ENCODE measurements at places on chromosomes 7 and 10.

- no peak for DNase-seq
Measured at GRCh38 chr7:134854816-134855215, 75.4 kb downstream of the CALD1 start.

GRCh38 chr10:7233259-7233991 is 177.4 kb downstream of the SFMBT2 start:
- DNase-seq = no peak

DNA sequence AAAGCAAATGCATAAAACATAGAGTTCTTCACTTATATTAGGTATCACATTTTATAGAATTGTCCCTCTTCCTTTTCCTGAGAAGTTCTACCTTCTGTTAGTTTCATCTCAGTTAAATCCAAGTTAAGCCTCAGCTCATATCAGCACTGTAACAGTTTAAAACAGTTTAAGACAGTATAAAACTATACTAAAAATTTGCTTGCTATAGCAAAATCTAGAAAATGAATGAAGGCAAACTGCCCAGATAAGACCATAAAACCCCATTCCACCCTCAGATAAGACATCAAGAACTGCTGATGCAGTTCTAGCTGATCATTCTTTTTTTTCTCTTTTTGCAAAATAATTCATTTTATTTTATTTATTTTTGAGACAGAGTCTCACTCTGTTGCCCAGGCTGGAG is 177.2 kb downstream of the RNF133 start:
- DNase-seq = no peak

DNA sequence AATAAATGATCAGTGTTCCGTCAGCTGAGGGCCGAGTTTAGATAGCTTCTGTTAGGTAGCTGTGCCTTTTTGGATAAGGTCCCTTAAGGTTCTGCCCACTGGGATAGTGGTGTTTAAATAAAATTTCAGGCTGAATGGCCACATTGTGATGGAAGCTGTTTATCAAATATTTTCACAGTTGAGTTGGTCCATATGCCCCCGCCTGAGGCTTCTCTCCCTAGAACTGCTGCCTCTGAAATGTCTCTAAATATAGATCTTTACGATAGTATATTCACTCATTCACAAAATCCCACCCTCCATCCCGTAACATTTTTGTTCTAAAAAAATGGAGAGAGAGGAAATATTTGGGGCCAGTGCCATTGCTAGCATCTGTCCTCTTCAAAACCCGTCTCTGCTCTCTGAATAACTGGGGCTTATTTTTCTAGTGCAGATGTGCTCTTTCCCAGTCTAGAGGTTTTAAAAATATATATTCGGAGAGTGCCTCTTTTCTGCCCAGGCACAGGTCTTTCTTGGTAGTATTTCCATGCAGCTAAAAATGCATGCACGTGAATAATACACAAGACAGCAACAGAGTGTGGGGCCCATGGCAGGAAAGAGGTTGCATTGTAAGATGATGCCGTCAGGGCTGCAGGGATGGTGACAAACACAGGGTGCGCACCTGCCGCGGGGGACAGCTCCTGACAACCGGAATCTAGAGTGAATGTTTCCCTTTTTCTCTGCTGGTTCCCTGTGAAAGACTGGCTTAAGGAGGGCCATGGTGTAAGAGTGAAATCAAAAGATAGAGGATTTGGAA is 105.4 kb upstream of the BTBD16 start:
- DNase-seq = no peak

DNA sequence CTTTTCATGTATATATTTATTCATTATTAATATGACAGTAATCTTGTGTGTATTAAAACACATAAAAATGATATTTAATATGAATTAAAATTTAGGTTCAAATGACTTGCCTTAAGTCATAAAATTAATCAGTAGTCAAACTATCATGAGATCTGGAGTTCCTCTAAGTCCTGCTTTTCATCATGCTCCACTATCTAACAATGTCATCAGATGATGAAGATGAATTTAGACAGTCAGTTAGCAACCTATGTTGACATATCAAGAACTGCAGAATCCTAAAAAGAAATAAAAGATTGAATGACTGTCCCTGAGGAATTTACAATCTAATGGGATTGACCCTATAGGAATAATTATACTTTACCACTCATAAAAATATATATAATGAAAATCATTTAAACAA is 7.1 kb downstream of the CABCOCO1 start:
- no peak for DNase-seq

GRCh38 chr7:148155000-148155399 is 435.6 kb upstream of the C7orf33 start:
- no peak for DNase-seq

- DNase-seq = no peak
Measured at GRCh38 chr10:110502851-110503301, 5.2 kb downstream of the DUSP5 start.

DNA sequence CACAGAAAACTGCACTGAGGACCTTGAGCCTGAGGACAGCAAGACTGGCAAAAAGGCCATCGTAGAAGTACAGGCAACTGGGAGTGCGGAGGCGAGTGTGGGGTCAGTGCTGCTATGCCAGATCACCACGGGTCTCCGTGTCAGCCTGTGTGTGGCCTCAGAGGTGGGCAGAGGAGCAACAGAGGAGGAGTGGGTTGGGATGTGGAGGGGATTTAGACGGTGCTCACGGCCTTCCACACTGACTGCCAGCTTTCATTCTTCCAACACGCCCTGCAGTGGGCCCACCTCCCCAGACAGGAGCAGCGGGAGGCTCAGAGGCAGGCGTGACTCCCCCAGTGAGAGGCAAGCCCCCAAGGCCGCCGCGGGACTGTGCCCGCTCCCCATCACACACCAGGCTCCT is 17.0 kb upstream of the ZMIZ1 start:
- DNase-seq = no peak

- DNase-seq = no peak
Measured at GRCh38 chr10:63410633-63411032, 55.1 kb downstream of the JMJD1C start.

DNA sequence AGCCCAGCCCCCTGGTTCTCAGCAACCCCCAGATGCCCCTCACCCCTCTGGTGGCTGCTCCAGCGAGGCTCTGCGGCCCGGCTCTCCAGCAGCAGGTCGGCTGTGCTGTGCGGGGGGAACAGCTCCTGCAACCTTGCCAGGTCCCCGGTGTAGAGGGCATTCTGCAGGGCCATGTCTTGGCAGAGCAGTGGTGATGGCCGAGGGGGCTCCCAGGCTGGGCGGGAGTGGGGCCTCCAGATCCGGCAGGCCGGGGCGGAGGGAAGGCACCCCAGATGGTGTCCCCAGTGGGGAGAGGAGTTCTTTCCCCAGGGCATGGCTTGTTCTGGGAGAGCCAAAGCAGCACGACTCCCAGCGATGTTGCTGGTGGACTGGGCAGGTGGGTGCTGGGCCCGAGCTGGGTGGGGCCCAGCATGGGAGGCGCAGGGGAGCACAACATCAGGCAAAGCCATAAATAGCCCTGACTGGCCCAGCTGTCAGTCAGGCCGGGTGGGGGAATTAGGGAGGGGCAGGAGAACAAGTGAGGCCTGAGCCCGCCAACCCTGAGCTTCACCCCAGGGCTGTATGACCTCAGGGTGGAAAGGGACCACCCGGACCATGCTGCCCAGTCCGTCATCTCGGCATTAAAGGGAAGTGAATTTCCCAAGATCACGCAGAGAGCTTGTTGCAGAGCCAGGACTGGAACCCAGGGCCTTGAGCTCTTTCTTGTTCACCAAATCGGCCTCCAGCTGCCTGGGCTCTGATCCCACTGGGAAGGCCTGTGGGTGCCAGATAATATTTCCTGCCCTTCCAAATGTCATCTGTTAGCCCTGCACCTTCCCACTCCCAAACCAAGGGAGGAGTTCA is 580 bp upstream of the ASB10 start:
- no peak for DNase-seq

- DNase-seq = no peak
Measured at GRCh38 chr10:27884185-27884641, 114.7 kb downstream of the ODAD2 start.

GRCh38 chr7:51186531-51186930 is 130.1 kb downstream of the COBL start:
- DNase-seq = no peak

- no peak for DNase-seq
Measured at GRCh38 chr10:97234400-97234799, 48.6 kb upstream of the SLIT1 start.

GRCh38 chr10:118968482-118968881 is 61.0 kb upstream of the NANOS1 start:
- DNase-seq = no peak

GRCh38 chr7:16046041-16046440 is 359.6 kb upstream of the MEOX2 start:
- no peak for DNase-seq

GRCh38 chr7:8382004-8382730 is 51.2 kb upstream of the NXPH1 start:
- DNase-seq = no peak

DNA sequence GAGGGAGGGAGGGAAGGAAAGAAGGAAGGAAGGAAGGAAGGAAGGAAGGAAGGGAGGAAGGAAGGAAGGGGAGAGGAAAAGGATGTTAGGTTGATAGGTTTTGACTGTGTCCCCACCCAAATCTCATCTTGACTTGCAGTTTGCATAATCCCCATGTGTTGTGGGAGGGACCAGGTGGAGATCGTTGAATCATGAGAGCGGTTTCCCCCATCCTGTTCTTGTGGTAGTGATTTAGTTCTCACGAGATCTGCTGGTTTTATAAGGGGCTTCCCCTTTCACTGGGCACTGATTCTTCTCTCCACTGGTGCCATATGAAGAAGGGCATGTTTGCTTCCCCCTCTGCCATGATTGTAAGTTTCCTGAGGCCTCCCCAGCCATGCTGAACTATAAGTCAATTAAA is 15.1 kb upstream of the NUDCD3 start:
- DNase-seq = no peak
